ENCODE measurements at places on chromosomes 16 and 17.
A peak's percentile ranks its signal among the peaks of the same experiment; 100 is the strongest.

GRCh38 chr16:89436366-89436765 is 54.0 kb downstream of the ANKRD11 start:
- DNase-seq = no peak

GRCh38 chr17:9285602-9286427 is 264.5 kb downstream of the NTN1 start:
- DNase-seq = no peak

DNA sequence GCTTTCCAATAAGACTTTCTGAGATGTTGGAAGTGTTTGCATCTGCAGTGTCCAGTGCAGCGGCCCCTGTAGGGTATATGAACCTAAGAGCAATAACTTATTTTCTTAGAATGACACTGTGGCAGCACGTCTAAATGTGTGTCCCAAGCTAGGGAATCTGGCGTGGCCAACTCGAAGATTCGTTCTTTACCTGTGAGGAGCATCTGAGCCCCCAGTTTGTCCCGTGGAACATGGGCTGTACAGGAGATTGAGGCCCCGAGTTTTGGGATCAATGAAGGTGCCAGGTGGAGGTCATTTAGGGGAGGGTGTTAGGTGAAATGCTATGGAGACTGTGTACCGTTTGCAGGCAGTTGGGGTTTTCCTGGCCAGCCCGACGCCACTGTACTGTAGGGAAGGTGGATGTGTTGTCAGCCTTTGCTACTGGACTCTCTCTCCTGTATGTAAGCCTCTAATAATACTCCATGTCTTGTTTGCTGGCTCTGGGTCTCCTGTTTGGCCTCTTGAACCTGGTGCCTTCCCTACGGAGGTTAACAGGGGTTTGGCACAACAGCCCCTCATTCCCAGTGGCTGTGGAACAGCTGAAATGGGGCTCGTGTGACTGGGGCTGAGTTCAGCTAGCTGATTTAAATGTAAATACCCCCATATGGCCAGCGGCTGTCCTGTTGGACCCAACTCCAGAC is 45.5 kb upstream of the SDK2 start:
- no peak for DNase-seq

GRCh38 chr17:42809250-42809649 is 10.6 kb downstream of the CNTD1 start:
- no peak for DNase-seq

GRCh38 chr17:38559051-38559879 is 46.5 kb downstream of the SRCIN1 start:
- peak; percentile 75 for DNase-seq

DNA sequence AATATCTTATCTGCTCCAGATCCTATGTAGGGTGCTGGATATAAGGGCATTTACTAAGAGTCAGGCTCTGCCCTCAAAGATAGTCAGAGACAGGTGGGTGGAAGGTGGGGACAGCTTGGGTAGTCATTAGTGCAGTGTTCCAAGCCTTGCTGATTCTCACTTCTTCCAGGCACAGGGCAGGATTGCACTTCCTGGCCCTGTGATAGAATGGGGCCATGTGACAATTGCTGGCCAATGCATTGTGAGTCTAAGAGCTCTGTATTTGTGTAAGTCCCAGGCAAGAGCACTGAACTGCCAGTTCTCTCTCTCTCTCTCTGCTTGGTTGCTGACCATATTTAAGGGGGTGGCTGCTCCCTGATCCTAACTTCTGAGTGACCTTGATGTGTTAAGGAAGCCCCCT is 112.1 kb downstream of the C16orf78 start:
- DNase-seq = no peak

DNA sequence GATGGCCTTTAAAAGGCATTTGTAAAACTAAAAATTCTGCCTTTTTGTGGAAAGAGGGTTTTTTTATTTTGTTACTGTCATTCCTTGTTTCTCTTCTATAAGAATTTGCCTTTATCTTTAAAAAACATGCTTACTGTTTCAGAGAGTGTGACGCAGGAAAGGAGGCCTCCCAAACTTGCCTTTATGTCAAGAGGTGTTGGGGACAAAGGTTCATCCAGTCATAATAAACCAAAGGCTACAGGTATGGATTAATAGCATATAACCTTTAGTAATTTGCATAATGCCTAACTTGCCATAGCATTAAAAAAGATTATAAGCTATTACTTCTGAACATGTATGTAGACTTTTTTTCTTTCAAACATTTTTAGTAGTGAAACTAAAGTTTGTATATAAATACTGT is 34.2 kb downstream of the CYLD start:
- no peak for DNase-seq

DNA sequence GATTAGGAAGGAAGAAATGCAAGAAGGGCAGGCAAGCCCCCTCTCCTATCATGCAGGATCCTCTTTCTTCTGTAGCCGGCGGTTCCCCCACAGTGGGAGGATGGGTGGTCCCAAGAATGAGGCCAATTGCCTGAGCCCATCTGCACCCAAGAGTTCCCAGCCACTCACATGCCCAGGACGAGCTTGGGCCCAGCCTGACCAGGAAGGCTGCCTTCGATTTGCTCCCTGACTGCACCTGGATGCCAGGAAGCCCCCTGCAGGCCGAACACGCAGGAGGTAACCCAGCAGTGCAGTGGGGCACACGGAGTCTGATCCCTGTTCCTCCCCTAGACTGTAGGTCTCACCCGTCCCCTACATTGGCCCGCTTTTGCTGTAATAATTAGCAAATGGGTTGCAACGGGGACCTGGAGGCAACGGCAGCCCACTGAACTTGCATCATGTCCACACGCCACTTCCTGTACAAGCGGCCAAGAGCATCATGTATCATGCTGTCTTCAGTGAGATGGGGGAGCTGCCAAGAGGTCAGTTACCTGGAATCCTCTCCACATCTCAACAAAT is 67.5 kb downstream of the AMFR start:
- no peak for DNase-seq

GRCh38 chr17:44065668-44066203 is 735 bp downstream of the LSM12 start:
- DNase-seq = no peak

- no peak for DNase-seq
Measured at GRCh38 chr17:74796211-74796610, 20.1 kb upstream of the NAT9 start.

DNA sequence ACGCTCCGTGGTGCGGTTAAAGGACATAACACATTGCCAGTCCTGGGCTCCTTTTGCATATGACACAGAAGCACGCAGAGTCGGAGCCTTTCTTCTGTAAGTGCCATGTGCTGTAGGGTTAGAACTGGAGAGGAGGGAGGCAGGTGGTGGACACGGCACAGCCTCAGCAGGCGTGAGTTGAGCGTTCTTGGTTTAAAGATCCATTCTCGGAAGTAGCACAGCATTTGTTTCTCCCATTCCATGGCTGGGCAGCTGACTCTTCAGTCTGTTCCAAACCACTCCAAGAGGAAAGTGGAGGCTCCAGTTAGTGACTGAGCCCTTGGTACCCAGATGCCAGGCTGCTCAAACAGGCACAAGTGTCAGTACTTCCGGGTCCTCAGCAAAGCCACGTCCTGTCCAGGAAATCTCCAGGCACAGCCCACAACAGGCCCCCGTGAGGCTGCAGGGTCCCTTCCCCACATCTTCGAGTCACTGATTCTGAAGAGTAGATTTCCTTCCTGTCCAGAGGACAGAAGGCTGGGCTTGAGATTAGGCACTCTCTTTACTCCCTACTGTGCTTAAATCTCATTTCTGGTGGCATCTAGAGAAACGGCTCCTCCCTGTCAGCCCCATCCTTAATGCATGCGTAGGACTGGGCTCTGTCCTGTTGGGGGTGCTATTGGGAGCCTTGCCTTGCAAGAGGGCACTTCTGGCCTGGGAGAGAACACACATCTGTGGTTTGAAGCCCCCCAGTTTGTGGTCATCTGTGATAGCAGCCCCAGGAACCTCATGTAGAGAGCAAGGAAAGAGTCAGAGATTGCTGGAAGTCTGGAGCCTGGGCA is 39.6 kb upstream of the NAT9 start:
- DNase-seq = no peak

DNA sequence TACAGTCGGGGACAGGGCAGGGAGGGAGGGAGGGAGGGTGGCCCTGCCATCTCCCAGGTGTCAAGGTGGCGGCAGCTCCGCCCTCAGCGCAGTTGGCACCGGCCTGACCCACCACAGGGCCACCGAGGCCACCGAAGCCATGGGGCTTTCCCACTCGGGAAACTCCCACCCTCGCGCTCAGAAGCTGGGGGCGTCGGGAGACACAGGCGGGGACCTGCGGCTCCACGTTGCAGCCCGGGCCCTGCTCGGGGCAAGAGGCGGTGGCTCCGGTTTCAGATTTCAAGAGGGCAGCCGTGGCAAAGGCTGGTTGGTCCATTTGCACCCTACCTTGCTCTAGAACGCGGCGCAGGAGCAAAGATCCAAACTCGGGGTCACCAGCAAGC is 544 bp downstream of the CYB561 start:
- no peak for DNase-seq

DNA sequence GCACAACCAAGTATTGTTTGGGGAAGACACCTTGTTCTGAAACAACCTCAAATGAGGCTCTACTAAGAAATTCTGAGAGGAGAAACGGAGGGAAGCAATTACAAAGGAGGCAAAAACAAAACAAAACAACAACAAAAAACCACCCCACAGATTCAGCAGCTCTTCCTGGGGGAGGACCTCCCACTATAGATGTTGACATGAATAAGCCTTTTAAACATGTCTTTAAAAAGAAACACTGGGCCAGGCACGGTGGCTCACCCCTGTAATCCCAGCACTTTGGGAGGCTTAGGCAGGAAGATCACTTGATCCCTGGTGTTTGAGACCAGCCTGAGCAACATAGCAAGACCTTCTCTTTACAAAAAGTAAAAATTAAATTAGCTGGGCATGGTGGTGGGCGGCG is 22.6 kb upstream of the JPH3 start:
- DNase-seq = no peak

DNA sequence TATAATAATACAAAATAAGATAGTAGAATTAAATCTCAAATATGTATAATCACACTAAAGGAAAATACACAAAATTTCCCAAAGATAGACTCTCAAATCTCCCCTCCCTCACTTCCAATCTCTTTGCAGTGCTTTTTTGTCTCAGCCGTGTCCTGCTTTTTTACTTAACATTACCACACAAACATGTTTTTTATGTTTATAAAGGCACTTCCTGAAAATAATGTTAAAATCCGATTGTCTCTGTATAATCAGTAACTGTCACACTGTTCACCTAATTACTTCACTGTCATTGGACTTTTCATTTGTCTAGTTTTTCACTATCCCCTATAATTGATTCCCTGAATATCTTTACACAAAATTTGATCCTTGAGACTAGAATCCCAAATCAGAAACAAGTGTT is 38.2 kb upstream of the ALDH3A2 start:
- no peak for DNase-seq

DNA sequence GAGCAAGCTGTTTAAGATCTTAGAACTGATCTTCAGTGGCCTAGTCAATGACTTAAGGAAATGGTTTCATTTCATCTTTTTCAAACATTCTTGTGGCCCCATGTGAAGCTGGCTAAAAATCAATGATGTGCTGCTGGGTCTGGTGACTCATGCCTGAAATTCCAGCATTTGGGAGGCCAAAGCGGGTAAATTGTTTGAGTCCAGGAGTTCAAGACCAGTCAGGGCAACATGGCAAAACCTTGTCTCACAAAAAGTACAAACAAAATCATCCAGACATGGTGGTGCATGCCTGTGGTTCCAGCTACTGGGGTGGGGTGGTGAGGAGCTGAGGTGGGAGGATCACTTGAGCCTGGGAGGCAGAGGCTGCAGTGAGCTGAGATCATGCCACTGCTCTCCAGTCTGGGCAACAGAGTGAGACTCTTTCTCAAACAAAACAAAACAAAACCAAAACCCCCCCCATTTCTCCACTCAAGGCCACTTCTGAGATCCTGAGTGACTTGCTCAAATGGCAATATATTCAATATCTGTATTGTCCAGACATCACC is 17.4 kb upstream of the COL1A1 start:
- no peak for DNase-seq

GRCh38 chr17:81517009-81517338 is 4.4 kb upstream of the ACTG1 start:
- DNase-seq = no peak

GRCh38 chr16:86578611-86579267 is 390 bp downstream of the FOXL1 start:
- no peak for DNase-seq

GRCh38 chr17:80603396-80603795 is 58.8 kb downstream of the RPTOR start:
- DNase-seq = no peak

- no peak for DNase-seq
Measured at GRCh38 chr17:14311186-14311705, 10.4 kb downstream of the HS3ST3B1 start.

DNA sequence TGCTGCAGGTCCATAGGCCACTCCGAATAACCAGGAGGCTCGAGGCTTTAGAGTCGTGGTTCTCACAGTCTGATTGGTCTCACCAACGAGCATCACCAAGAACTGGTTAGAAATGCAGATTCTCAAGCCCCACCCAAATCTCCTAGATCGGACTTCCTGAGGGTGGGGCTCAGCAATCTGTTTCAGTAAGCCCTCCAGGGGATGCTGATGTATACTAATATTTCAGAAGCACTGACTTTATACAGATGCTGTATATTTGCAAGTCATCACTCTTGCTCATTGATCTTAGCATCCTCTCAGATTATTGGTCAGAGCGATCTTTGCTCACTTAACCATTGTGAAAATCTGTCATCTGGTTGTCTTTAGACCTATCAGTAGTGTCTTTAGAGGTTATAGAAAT is 4.4 kb upstream of the VAC14 start:
- DNase-seq = no peak

- no peak for DNase-seq
Measured at GRCh38 chr17:65495122-65496055, 66.1 kb downstream of the AXIN2 start.

- peak; percentile 61 for DNase-seq
Measured at GRCh38 chr17:76240461-76241203, at the start of gene RNF157. RNF157 (minus strand) TSS chr17:76240493; CDS start chr17:76240240, 253 bp downstream.

- DNase-seq = no peak
Measured at GRCh38 chr17:78919861-78920450, 5.2 kb downstream of the TIMP2 start.

DNA sequence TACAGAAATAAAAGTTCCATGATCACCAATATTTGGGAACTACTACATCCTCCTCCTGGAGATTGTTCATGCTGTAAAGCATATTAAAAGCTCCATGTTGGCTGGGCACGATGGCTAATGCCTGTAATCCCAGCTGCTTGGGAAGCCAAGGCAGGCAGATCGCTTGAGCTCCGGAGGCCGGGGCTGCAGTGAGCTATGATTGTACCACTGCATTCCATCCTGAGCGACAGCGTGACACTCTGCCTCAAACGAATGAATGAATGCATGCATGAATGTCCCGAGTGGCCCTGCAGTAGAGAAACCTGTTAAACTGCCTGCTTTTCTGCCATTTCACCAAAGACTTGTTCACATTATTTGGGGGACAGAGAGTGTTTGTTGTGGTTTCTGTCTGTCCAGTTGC is 15.0 kb downstream of the CNEP1R1 start:
- DNase-seq = no peak

DNA sequence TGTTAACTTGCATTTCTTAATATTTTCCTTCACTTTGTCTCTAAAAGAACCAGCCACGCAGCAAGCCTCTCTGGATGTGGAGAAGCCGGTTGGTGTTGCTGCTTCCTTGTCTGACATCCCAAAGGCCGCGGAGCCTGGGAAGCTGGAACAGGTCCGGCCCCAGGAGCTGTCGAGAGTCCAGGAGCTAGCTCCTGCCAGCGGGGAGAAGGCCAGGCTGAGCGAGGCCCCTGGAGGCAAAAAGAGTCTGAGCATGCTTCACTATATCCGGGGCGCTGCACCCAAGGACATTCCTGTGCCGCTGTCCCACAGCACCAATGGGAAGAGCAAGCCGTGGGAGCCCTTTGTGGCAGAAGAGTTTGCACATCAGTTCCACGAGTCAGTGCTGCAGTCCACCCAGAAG is 22.8 kb downstream of the GINS2 start:
- no peak for DNase-seq

- no peak for DNase-seq
Measured at GRCh38 chr16:87012954-87013938, 303.9 kb downstream of the C16orf95 start.
